Right lobe of liver (tissue), 6 donors: ENCODE measurements at places on chromosomes 11 and 22. TPM values are rescaled to one million over a fixed set of nuclear protein-coding genes. Genes with fewer than 3 reads are reported as not detected.

Gene GSTP1
- total RNA-seq, result 16.6 TPM

DNA sequence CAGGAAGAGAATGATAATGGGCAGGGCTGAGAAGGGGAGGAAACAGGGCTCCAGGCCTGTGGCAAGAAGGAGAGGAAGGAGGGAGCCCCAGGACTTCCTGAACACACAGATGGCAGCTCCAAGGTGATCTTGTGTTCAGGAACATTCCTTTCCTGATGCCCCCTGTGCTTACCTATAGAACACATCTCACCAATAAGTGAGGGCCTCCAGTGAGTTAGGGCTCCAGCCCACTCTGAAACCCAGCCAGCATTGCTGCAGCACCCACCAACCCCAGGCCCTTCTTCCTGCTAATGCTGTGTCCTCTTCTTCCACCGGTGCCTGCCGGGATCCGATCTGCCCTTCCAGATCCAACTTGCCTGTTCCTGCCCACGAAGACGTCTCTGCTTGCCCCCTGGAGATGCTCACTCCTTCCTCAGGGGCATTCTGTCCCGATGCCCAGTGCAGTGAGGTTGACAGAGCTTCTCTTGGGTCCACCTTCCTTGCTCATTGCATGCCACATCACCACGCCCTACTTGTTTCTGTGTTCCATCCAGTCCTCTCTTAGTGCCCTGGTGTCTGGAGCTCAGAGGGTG is 17.4 kb downstream of the ANKK1 start:
- no peak for DNase-seq

DNA sequence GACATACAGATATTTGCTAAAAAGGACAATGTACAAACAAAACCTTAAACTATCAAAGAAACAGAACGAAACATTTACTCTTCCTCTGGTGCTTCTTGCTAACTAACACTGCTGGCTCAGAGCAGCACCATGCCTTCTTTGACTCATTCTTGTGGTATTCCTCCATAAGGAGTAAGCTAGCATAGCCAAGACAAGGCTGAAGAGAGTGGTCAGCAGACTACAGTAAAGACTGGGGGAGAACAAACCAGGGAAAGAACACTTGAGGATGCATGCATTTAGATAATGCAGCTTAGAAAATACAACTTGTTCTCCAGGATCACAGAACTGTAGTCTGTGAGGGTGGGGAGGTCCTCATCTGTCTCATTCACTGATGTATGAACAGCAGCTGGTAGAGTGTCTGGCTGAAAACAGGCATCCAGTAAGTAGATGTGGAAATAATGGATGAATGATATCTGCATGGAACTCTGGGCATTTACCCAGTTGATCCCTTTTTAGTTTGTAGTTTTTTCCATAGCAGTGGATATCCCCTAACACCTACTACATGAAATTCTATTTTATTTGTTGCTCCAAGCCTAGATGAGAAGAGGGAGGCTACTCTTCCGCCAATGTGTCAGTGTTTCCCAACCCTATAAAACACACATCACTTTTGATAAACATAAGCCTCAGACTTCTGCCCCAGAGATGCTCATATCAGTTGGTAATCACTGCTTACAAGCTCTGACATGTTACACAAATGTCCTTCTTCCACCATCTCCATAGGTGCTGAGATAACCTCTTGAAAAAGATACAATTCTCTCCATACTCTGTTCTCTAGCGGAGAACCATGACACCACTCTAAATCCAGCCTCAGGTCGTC is 7.3 kb downstream of the SNX19 start:
- no peak for DNase-seq

Gene KRTAP5-8
- not detected for total RNA-seq

Gene PRG2
- not detected for total RNA-seq

Gene C11orf16
- total RNA-seq, result not detected

DNA sequence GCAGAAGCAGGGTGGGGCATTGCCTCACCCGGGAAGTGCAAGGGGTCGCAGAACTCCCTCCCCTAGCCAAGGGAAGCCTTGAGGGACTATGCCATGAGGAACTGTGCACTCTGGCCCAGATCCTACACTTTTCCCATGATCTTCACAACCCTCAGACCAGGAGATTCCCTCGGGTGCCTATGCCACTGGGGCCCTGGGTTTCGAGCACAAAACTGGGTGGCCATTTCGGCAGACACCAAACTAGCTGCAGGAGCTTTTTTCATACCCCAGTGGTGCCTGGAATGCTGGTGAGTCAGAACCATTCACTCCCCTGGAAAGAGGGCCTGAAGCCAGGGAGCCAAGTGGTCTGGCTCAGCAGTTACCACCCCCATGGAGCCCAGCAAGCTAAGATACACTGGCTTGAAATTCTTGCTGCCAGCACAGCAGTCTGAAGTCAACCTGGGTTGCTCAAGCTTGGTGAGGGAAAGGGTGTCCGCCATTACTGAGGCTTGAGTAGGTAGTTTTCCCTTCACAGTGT is 573.7 kb upstream of the ANO3 start:
- DNase-seq, result no peak

- DNase-seq, result no peak
These were observed 14.2 kb upstream of the OR6A2 start for GRCh38 chr11:6813656-6814055.

- no peak for DNase-seq
These were observed 26.1 kb upstream of the CLMP start for GRCh38 chr11:123221096-123221561.

DNA sequence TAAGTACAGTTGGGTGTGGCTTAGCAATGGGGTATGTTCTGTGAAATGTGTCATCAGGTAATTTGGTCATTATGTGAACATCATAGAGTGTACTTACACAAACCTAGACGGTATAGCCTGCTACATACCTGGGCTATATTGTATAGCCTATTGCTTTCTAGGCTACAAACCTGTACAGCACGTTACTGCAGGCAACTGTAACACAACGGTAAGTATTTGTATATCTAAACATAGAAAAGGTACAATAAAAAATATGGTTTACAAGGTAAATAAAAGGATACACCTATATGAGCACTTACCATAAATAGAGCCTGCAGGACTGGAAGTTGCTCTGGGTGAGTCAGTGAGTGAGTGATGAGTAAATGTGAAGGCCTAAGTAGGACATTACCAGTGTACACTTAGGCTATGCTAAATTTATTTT is 73.1 kb upstream of the GDPD4 start:
- no peak for DNase-seq
